Hepatic stellate cell (primary cell): ENCODE measurements at places on chromosomes 1 and 21.

DNA sequence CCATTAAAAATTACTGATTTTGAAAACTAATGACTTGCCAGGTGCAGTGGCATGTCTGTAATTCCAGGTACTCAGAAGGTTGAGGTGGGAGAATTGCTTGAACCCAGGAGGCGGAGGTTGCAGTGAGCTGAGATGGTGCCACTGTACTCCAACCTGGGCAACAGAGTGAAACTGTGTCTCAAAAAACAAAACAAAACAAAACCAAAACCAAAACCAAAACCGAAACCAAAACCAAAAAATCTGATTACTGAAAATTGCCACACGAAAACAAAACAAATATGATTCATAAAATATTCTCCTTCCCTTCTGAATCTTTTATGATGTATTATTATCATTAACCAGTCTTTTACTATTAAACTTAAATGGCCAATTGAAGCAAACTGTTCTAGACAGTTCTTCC is 74.1 kb downstream of the SERINC2 start:
- no peak for DNase-seq

- DNase-seq: no peak
Observed at GRCh38 chr1:50305808-50306207, 117.4 kb downstream of the DMRTA2 start.

DNA sequence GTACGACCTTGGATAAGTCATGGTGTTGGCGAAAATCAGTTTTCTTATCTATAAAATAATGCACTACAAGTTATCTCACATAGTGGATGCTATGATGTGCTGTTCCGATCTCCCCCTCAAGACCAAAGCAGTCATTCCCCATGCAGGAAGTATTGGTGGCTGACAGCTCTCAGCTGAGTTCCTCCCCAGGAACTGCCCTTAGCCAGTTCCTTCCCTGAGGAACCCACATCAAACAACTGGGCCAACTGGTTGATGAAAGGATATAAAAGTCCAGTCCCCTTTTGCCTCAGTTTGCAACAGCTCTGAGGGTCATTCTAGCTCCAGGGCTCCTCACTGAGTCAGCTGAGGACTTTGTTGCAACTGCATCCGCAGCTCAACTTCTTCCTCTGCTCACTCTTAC is 16.1 kb upstream of the SLAMF1 start:
- DNase-seq: no peak

DNA sequence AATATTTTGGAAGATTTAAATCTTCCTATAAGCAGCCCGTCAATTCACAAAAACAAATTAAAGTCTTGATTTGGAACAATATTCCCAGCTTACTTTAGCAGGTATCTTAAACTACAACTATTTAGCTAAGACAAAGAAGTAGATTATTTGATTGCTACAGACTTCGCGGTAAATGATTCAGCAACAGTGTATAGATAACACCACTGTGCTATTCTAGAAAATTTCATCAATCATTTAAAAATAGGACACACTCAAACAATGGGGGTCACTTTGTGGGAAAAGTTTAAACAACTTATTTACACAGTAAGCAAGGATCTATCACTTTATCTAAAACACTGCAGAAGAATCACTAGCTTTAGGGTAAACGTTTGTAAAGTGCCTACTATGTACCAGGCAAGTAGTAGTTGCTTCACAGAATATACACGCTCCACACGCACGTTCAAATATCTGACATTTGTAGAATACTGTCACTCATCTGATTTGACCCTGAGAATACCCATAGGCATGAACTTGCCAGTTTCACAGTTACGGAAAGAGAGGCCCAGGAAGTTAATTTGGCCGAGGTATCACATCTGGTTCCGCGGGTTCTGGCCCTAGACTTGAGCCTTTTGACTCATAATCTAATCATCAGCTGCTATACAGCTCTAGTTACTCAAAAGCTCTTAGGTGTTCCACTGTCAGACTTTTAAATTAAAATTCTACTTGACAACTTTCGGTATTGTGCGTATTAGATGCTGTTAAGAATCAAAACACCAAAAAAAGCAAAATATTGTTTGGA is 876 bp downstream of the DENND2C start:
- DNase-seq: peak; percentile 19

GRCh38 chr1:9374748-9375341 is 82.2 kb downstream of the SPSB1 start:
- DNase-seq: no peak

DNA sequence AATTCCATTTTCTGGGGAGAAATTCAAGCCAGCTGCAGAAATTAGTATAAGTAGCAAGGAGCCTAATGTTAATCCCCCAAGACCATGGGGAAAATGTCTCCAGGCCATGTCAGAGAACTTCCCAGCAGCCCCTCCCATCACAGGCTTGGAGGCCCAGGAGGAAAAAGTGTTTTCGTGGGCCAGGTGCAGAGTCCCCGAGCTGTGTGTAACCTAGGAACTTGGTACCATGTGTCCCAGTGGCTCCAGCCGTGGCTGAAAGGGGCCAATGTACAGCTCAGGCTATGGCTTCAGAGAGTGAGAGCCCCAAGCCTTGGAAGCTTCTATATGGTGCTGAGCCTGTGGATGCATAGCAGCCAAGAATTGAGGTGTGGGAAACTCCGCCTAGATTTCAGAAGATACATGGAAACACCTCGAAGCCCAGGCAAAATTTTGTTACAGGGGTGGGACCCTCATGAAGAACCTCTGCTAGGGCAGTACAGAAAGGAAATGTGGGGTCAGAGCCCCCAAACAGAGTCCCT is 286.3 kb downstream of the MATN1 start:
- no peak for DNase-seq
